ENCODE measurements at places on chromosomes 5 and 9.

DNA sequence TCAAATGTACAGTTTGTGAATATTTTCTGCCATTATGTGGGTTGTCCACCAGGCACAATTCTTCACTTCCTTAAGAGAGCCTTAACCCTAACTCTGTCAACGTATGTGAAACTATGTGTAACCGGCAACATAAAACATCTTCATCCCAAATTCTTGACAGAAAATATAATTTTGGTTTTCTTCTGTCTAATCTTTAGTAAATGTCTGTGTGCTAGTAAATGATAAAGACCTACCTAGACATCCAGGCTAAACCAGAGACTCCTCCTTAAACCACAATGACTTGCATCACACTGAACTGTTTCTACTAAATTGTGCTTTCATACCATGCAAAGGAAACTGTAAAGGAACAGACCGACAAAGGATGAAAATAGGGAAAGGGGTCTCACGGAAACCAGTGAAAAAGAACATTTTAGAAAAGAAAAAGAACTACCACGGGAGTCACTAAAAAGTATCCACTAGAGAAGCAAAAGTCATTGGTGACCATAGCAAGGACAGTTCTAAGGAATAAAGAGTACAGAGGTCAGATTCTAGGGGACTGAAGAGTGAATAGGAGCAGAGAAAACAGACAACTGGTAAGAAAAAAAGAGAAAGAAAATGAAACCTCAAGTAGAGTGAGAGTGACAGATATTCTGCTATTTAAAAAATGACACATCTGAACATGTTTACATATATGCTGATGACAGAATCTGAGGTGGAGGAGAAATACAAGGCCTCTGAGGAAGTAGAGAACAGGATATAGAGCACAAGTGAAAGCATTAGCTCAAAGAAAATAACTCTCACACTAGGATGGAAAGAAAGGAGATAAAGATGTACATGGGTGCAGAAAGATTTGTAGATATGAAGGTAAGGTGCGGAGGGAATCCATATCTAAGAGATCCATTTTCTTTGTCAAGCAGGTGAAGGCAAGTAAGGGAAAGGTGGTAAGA, 49.4 kb downstream of the FNIP1 start:
- no peak for DNase-seq

GRCh38 chr5:148979083-148979723, 83.7 kb downstream of the SH3TC2 start:
- no peak for DNase-seq

DNA sequence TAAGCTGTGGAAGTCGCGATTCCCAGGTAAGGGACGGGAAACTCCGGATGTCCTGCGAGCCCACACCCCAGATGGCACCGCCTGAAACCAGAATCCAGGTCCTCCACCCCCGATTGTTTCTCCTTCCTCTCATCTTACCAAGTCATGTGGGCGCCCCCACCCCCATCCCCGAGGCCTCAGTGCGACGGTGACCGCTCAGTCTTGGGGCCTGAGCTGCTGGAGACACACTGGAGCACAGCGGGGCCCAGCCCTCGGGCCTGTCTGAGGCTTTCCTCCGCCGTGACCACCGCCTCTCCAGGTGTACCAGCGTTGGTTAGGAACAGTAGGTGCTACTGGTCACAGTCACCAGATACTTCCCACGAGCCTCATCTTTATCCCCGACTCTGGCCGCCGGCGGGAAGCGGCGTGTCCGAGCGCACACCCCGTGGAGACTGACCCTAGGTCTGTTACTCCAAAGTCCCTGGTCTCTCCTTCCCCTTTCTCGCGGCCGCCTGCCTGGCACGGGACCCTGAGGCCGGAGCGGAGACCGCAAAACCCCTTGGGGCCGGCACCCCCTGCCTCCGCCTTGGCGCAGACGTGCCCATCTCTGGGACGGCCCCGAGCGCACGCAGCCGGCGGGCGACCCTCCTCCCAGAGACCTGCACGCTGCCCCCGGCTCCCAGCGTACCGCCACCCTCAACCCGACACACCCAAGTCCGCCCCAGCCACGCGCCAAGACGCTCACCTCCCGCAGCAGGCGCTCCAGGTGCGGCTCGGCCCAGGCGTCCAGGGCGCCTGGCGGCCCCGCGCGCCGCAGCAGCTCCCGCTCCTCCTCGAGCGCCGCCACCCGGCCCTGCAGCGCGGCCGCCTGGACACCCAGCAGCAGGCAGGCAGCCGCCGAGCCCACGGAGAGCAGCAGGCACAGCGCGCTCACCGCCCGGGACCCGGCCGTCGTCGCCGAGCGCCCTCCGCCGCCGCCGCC, 733 bp downstream of the COL23A1 start:
- no peak for DNase-seq

- DNase-seq = no peak
Observed at GRCh38 chr9:136694163-136694871, 7.1 kb upstream of the AGPAT2 start.

DNA sequence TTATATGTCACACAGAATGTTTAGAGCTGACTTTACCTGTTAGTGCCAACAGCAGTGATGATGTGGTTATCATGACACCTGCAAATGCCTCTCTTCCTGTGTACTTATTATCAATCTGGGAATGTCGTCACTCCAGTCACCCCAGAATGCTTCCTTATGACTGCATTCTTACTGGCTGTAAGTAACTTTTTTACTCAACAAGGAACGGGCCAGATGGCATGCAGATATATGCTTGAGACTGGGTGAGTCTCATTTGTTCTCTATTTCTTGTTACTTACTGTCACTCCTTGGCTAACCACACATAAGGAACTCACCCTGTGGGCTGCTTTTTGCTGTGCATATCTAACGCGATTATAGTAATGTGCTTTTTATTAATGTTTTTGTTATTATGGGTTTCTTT, 385.5 kb upstream of the MEF2C start:
- peak; percentile 51 for DNase-seq

GRCh38 chr9:18580151-18580550, 106.2 kb downstream of the ADAMTSL1 start:
- DNase-seq = no peak

DNA sequence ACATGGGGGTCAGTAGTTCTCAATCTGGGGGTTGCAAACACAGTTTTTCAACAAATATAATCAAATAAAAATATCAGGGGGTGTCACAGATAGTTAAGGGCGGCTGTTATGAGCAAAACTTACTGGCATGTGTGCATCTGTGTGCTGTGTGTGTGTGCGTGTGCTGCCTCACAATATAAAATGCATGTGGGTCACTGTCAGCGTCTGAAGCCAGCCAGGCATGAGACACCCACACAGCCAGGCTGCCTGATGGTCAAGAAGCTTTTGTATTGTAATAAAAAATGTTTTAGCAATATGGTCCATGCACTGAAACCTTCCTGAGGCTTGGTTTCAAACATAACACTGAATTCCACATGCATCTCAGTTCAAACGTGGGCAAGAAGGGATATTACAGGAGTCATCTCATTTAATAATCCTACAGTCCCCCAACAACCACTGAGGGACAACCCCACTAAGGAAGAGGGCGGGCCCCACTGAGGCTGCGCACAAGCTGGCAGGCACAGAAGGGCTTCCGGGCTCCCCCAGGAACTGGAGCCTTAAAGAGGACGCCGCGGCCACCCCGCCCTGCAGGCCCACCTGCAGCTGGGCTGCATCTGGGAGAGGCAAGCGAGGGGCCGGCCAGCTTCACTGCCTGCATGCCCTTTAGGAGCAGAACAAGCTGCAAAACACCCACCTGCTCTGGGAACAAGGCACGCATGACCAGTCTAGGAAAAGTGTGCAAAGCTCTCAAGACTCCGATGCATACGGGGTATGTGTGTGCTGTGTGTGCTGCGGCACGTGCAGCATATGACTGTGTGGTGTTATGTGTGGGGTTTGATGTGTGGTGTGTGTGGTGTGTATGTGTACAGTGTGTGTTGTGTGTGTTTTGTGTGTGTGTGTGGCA, 14.1 kb downstream of the SEMA4D start:
- no peak for DNase-seq
